GM03348 (cell line): ENCODE measurements at places on chromosomes 2 and 18.

DNA sequence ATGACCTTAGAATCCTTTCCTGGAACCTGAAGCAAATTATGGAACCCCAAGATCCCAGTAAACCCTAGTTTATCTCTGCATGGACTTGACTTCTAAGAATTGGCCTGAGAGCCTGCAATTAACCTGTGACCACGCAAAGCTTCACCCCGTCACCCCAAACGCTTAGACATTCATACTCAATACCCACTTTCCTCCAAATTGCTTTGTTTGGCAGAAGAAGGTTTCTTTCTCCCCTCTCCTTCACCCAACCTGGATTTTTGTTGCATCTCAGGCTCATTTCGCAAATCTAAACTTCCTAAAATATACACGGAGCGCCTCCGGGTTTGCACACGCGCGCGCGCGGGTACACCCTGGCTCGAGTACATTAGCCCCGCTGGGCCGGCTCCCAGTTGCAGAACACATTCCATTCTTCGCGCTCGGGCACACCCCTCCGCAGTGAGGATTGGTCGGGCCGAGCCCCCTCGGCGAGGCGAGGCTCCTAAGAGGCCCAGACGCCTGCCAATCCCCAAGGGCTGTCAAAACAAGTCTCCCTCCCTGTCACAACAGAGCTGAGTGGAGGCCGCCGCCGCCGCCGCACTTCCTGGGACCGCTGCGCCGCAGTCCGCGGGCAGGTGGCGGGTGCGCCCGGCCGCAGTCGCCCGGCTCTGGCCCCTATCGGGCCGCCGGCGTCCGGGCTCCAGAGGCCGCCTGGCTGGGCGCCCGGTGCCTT is at the start of gene PLCL1:
PLCL1 (plus strand) TSS at position 545 of the 709 bp plus-strand sequence.
- peak; percentile 96 for DNase-seq

GRCh38 chr2:145199827-145200706 is 680.1 kb upstream of the ZEB2 start:
- no peak for DNase-seq

GRCh38 chr2:59925321-59925720 is 628.1 kb downstream of the BCL11A start:
- DNase-seq: no peak

DNA sequence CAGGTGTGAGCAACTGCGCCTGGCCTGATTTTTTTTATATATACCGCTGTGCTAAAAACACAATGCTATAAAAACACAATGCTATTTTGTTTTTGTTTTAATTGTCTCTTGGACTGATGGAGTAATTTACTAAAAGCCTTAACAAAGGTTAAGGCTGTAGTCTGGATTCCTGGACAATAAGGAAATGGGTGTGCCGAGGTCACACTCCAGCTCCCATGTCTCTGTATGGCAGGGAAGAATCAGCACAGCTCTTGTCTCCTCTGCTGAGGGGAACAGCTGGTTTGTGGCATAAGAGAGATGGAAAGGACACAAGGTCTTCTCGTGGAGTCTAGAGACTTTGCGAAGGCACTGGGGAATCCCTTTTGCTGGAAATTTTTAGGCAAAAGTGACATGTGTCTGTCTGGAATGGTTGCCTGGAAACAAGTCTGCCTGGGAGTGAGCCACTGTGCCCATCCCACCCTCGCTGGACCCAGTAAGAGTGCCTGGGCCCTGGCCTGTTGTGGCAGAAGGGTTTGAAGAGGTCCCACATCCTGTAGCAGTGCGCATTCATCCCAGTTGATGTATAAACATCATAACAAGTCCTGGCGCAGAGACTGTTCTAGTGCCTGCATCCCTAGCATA is 73.1 kb downstream of the MAPK4 start:
- no peak for DNase-seq

DNA sequence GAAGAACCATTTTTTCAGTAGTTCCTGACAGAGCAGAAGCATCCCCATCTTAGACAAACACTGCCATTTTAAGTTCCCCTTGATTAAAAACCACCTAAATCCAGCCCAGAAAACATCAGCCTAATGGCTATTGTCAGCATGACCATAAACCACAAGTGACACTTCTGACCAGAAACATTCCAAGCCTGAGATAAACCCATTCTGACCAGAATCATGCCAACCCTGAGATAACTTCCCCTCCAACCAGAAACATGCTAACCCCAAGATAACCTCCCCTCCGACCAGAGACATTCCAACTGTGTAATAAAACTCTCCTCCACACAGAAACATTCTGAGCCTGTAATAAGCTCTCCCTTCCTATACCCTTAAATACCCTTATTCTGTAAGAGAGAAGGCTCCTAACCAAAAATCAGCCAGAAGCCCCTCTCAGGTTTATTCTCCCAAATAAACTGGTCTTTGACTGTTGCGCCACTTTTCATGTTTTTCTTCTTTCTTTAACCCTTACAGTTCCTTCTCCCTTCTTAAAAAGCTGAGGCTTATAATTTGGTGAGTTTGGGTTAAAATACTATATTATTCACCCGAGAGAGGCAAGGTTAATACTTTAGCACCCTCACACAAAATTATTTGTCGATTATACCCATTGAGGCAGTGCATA is 149.7 kb downstream of the HNMT start:
- DNase-seq: no peak
